ENCODE measurements at places on chromosomes 5 and 9.
A peak's percentile ranks its signal among the peaks of the same experiment; 100 is the strongest.

DNA sequence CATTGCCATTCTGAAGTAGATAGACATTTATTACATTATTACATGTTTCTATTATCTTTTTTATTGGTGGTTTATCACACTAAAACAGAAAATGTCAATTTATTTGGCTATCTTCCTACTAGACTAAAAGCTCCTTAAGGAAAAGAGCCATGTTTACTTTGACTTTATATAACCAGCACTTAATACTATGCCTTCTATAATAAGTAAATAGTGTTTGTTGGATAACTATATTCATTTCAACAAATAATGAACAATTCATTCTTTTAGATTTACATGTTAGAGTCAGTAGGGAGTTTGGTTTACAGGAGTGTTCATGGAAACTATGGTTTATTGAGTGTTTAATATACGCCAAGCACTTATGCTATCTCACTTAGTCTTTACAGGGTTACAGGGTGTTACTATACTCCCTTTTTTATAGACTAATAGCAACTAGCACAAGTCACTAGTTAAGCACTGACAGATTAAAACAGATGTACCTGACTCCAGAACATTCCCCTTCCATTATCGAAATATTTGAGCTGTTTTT is 7.3 kb downstream of the PPIP5K2 start:
- no peak for DNase-seq

DNA sequence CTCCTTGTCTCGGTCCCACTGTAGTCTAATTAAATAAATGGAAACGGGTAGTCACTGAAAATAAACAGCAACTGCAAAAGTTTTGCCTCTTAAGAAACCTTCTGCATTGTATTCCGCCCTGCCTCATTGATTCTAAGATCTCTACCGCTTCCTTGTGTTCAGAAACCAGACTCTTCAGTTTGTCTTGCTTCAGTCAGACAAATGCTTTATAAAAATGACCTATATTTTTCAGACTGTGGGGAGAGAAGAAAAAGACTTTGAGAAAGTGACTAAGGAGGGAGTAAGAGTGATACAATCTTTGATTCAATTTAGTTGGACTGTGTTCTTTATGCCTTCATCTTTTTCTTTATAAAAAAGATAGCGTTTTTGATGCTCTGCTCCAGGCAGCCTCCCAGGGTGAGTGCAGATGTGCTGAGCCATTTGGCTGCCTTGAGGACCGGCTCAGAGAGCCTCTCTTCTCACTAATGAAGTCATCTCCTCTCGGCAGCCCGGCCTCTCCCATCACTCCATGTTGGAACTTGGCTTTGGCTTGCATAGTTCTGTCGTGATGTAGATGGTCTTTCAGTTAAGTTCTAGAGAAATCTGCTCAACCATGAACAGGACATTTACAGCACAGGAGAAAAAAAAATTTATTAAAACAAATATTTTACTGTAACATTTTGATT is 4.0 kb upstream of the VCAN start:
- peak; percentile 10 for DNase-seq

GRCh38 chr9:86985132-86985647 is 37.9 kb upstream of the GAS1 start:
- no peak for DNase-seq

DNA sequence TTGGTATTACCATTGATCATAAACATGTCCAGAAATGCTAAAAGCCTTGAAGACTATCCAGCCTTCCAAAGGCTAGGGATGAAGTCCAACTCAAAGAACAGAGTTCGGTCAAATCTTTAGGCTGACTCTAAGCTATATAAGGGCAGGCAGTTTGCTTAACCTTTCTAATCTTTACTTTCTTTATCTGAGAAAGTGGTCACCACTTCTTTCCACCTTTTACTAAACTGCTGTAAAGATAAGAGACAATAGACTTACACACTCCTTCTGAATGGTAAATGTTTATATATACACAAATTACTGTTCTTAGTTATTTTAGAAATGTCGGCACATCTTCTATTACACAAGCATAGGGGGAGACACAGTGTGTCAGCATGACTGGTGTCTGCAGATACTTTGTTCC is 100.4 kb downstream of the NREP start:
- DNase-seq: no peak

DNA sequence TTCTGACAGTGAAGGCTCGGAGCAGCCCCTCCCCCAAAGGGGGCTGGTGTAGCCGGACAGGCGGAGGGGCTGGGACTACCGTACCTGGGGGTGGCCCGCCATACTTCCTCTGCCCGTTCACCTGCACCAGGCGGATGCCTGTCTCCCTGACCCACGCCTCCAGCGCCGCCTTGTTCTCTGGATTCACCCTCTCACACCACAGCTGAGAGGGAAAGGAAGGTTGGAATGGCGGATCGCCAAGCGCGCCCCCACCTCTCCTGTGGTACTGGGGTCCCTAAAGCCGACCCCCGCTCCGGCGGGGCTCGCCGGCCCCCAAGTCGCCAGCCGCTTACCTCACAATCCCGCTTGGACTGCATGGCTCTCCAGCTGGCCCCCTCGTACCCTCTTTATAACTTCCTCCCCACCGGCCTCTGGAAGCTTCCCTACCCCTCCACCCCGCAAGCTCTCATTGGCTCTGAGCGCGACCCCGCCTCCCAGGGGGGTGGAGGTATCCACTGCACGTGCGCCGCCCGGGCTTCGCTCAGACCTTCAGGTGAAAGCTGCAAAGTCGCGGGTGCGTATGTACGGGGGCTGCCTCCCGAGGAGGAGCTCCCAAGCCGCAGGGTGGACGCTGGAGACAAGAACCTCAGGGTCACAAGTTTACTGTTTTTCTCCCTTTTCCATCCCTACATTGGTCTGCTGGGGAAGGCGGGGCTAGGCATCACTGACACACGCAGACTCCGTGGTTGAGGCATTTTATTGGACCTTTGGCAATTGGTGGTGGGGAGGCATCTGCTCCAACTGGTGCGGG is at the start of gene DND1:
DND1 (minus strand) TSS at position 390 of the 790 bp plus-strand sequence; CDS start at position 356, 34 bp downstream.
- DNase-seq: no peak
